ENCODE measurements at places on chromosomes 1 and 21. TPM values are rescaled to one million over a fixed set of nuclear protein-coding genes. Genes with fewer than 3 reads are reported as not detected.

The CLCA4 gene
- total RNA-seq, result not detected

The IVL gene
- total RNA-seq, result not detected

GRCh38 chr1:151327903-151328674, 873 bp upstream of the PI4KB start:
- peaks cover 34% of the 10 kb centered on the region for H3K4me1 ChIP-seq
- no peak for DNase-seq
- H3K36me3 ChIP-seq, result peaks cover 34% of the 10 kb centered on the region
- H3K27ac ChIP-seq, result peak overlapping the region; percentile 98
- H3K27me3 ChIP-seq, result no peaks in the 10 kb centered on the region

- no peaks in the 10 kb centered on the region for H3K27me3 ChIP-seq
- no peaks in the 10 kb centered on the region for H3K36me3 ChIP-seq
- no peaks in the 10 kb centered on the region for H3K4me1 ChIP-seq
- no peak overlapping the region for H3K27ac ChIP-seq
- H3K4me3 ChIP-seq, result no peak overlapping the region
Observed at GRCh38 chr21:40215941-40216340, 348.7 kb downstream of the PCP4 start.

DNA sequence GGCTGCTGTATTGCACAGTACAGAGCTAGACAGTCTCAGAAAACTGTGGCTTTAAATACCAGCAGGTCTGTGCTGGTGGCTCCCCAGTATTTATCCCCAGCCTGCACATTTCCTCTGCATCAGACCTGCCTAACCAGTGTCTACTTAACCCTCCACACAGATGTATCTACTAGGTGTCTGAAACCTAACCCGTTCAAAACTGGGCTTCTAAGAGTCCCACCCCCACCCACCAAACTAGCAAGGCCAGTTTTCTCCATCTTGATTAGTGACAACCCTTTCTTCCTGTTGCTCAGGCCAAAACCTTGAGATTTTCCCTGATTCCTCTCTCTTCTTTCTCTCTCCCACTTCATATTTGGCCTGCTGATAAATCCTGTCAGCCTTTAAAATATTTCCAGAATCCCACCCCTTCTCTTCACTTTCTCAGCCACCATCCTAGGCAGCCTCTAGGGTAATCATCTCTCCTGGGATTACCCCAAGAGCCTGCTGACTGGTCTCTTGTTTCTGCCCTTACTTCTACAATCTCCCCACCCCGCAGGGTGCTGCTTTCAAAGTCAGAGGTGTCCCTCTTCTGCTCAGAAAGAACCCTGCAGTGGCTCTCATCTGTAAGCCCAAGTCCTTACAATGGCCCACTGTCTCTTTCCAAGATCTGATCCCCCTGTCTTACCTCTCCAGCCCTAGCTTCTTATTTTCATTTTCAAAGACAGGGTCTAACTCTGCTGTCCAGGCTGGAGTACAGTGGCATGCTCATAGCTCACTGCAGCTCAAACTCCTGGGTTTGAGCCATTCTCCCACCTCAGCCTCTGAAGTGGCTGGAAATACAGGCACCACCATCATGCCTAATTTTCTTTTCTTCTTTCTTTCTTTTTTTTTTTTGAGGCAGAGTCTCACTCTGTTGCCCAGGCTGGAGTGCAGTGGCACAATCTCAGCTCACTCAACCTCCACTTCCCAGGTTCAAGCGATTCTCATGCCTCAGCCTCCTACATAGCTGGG, 45.2 kb downstream of the H3-3A start:
- H3K4me1 ChIP-seq, result peaks cover 36% of the 10 kb centered on the region
- H3K27me3 ChIP-seq, result no peaks in the 10 kb centered on the region
- no peak overlapping the region for H3K27ac ChIP-seq
- no peaks in the 10 kb centered on the region for H3K36me3 ChIP-seq

DNA sequence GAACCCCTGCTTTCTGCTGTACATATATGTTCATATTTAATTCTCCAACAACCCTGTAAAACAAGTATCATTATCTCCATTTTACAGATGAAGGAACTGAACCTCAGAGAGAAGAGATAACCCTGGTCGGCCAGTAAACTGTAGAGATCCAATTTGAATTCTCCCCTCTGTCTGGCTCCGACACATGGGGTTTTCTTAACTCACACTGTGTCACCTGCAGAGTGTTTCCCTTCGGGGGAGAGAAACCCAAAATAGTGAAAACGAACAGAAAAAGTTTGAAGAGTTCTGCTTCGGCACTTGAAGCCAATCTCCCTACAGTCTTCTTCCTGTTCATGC, 17.4 kb upstream of the BCAR3 start:
- H3K27ac ChIP-seq, result no peak overlapping the region
- peaks cover 46% of the 10 kb centered on the region for H3K4me1 ChIP-seq
- DNase-seq, result no peak
- H3K4me3 ChIP-seq, result no peak overlapping the region
- H3K36me3 ChIP-seq, result no peaks in the 10 kb centered on the region
- no peaks in the 10 kb centered on the region for H3K27me3 ChIP-seq

DNA sequence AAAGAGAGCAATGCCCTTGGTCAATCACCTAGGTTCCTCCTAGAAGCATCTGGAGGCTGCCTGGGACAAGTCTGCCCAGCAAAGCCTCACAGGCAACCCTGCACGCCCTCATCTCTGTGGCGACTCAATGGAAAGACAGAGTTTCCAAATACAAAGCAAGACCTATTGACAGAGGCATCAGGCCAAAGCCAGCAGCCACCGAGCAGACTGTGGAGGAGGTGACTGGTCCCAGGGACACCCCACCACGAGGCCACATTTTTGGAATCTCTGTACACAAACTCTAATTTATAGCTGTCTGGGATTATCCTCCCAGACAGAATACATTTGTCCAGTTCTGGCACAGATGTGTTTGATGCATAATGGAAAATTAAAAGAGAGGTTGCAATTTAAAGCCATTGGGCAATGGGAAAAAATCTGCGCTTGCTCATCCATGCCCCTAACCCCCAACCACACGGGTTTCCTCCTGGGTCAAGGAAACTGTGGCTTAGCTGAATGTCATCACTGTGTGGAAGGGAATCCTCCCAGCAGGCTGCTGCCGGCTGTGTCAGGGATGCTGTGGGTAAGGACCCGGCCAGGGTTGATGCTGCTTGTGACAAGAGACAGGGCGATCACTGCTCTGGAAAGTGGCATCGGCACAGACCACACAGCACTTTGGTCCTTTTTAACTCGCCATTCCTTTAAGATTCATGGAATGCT, 14.3 kb downstream of the TSPAN2 start:
- no peak overlapping the region for H3K4me3 ChIP-seq
- no peaks in the 10 kb centered on the region for H3K27me3 ChIP-seq
- H3K4me1 ChIP-seq, result peaks cover 11% of the 10 kb centered on the region
- DNase-seq, result no peak
- no peaks in the 10 kb centered on the region for H3K36me3 ChIP-seq

GRCh38 chr1:200780545-200781369, 42.1 kb downstream of the CAMSAP2 start:
- peaks cover 28% of the 10 kb centered on the region for H3K36me3 ChIP-seq
- H3K27me3 ChIP-seq, result no peaks in the 10 kb centered on the region
- peaks cover 26% of the 10 kb centered on the region for H3K4me1 ChIP-seq

- peaks cover 24% of the 10 kb centered on the region for H3K4me1 ChIP-seq
- H3K4me3 ChIP-seq, result no peak overlapping the region
- no peaks in the 10 kb centered on the region for H3K27me3 ChIP-seq
- peaks cover 6% of the 10 kb centered on the region for H3K36me3 ChIP-seq
Observed at GRCh38 chr1:207039380-207040180, 7.0 kb upstream of the C1orf116 start.

DNA sequence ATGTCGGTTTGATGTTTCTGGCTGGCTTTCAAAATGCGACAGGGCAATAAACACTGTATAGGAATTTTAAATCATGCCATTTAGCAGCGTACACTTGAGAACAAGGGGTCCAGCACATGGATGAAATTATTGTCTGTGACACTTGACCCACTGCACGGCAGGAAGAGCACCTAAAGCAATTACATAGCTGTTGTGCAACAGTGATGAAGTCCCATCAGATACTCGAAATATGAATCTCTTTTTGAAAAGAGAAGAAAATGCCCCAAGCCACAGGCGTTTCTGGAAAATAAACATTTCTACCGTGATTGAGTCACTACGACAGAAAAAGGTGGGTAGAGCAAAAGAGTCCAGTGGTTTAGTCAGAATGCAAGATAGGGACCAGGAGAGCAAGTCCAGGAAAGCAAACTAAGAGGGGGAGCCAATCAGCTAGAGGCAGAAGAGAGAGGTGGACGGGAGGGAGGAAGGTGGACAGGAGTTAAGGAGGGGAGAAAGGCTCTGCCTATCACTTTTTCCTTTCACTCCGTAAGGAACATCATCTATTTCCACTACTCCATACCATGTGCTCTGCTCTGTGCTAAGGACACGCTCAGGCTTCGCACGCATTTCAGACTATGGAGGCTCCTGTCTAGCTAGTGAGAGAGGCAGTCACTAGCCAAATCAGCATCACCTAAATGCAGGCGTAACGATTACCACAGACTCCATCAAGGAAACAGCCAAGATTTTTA, 6.4 kb downstream of the DSCAM start:
- H3K27me3 ChIP-seq, result peaks cover 4% of the 10 kb centered on the region
- no peaks in the 10 kb centered on the region for H3K36me3 ChIP-seq
- H3K4me1 ChIP-seq, result no peaks in the 10 kb centered on the region

- H3K27ac ChIP-seq, result no peak overlapping the region
- no peaks in the 10 kb centered on the region for H3K4me1 ChIP-seq
- no peak for DNase-seq
- H3K36me3 ChIP-seq, result peaks cover 27% of the 10 kb centered on the region
- H3K27me3 ChIP-seq, result no peaks in the 10 kb centered on the region
Observed at GRCh38 chr1:217620814-217621213, 10.1 kb downstream of the GPATCH2 start.

DNA sequence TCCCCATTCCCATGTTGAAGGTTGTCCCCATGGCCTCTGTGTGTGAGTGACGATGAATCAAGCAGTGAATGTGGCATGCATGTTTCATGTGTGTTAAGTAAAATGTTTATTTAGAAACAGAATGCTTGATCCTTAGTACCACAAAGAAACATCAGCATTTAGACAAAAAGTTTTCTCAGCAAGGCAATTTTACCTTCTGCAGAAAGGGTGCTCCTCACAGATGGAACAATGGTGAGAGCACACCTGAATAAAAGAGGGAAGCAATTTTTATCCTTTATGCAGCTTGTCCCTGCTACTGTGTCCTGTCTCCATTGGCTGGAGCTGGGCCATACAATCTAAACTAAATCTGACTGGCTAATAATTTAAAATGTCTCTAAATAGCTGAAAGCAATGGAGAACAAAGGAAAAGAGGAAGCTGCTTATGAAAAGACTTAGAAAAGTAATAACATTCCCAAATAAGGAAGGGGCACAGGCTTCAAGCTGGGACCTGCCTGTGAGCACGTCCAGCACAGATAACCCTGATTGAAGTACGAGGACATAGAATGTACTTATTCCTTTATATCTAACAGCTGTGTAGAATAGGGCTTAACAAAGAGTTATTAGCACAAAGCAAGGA, 8.4 kb upstream of the SMYD3 start:
- no peaks in the 10 kb centered on the region for H3K4me1 ChIP-seq
- no peaks in the 10 kb centered on the region for H3K27me3 ChIP-seq
- no peak overlapping the region for H3K27ac ChIP-seq

DNA sequence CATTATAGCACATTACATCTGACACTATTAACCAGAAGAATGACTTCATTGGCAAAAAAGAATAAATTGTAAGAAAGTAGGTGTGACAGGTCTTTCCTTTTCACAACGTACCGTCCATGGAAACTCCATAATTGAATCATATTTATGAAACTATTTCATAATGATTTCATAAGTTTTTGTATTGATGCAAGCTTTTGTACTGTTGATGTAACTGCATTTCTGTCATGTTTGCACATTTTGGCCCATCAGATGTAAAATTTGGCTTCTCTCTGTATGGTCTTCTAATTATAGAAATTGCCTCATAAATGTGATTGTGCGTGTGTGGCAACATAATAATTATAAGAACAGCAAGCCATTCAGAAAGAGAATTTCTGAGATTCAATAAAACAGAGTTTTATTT, 180.7 kb upstream of the ZNHIT6 start:
- H3K4me3 ChIP-seq, result no peak overlapping the region
- H3K36me3 ChIP-seq, result no peaks in the 10 kb centered on the region
- H3K4me1 ChIP-seq, result no peaks in the 10 kb centered on the region

GRCh38 chr1:87720561-87720960, 391.9 kb downstream of the LMO4 start:
- H3K27me3 ChIP-seq, result no peaks in the 10 kb centered on the region
- no peaks in the 10 kb centered on the region for H3K4me1 ChIP-seq
- no peak overlapping the region for H3K27ac ChIP-seq
- no peaks in the 10 kb centered on the region for H3K36me3 ChIP-seq

DNA sequence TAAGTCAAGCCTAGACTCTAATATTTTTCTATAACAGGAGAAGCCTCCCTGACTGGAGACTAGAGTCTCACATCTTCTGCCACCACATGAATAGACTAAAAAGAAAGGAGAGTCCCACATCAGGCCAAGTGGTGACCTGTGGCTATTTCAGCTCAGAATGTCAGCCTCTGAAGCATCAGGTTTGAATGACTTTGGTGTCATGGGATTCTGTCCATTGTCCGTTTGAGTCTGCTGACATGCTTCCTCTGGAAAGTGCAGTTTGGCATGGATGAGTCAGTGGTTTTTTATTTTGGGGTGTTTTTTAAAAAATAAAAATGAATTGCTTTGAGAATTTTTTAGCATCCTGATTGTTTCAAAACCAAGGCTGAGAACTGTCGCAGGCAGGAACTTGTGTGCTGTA, 19.5 kb downstream of the DYRK3 start:
- H3K27me3 ChIP-seq, result no peaks in the 10 kb centered on the region
- peaks cover 18% of the 10 kb centered on the region for H3K36me3 ChIP-seq
- H3K4me3 ChIP-seq, result no peak overlapping the region
- H3K4me1 ChIP-seq, result no peaks in the 10 kb centered on the region
- H3K27ac ChIP-seq, result no peak overlapping the region
- no peak for DNase-seq

DNA sequence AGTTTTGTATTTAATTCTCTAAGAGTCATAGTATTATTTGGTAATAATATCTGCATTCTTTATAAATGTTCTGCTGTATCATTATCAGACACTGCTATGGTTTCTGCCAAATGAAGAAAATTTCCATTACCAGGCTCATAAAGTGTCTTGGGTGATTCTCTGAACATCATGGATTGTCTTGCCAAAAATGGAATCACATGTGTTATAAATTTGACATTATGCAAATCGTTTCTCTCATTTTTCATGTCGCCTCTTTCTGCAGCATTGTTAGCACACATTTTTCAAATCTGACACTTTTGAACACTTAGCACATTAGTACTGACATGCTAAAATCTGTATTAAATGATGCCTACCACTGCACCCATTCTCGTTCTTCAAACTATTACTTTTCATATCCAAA, 74.2 kb upstream of the NEK7 start:
- H3K36me3 ChIP-seq, result no peaks in the 10 kb centered on the region
- no peaks in the 10 kb centered on the region for H3K4me1 ChIP-seq
- DNase-seq, result no peak

- no peaks in the 10 kb centered on the region for H3K27me3 ChIP-seq
- no peak overlapping the region for H3K27ac ChIP-seq
- DNase-seq, result no peak
- H3K4me1 ChIP-seq, result peaks cover 18% of the 10 kb centered on the region
- H3K36me3 ChIP-seq, result peaks cover 71% of the 10 kb centered on the region
Observed at GRCh38 chr1:183140633-183141032, 45.4 kb upstream of the LAMC2 start.

GRCh38 chr1:228364706-228365213, 41.9 kb downstream of the TRIM11 start:
- DNase-seq, result no peak
- no peaks in the 10 kb centered on the region for H3K36me3 ChIP-seq
- H3K4me3 ChIP-seq, result no peak overlapping the region

Measured in SJSA1 (cell line).